Right lobe of liver (tissue), 6 donors: ENCODE measurements at places on chromosomes 1 and 21.

GRCh38 chr1:209546390-209547085 lies 37.0 kb upstream of the CAMK1G start:
- DNase-seq, result no peak

DNA sequence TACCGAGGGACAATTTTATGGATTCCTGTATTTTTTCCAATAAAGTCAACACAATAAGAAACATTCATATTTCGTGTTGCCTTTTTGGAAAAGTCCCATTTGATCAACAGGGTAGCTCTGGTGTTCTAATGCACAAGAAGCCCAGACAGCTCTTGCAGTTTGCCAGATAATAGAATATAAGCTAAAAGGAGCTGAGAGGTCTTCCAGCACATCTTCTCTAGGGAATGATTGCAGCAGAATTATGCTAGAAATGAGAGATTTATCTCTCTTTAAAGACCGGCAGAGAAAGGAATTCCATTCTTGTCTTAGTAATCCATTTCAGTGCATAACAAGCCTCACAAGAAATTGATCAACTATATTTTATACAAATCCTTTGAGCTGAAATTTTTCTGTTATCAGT lies 25.0 kb upstream of the DDX59 start:
- no peak for DNase-seq

DNA sequence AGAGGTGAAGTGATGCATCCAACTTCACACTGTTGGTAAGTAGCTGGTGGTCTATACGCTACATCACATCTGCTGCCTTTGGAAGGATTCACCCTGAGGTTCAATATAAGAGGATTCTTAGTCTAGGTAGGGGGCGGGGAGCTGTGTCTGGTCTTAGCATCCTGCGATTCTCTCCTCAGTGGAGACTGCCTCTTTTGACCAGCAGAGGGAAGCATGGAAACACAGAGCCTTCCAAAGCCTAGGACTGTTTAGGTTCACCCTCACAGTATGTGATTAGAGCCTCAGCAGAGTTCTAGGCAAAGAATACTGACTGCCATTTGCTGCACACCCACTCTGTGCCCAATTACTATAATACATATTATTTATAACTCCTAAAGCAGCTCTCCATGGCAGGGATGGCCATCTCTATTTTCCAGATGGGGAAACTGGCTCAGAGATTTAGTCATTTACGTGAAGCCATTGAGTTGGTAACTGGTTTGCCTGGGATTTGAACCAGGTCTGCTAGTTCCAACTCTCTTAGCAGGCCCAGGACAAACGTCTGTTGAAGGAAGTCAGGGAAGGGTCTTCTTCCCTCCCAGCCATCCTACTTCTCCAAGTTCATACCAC lies 28.9 kb upstream of the EFCAB14 start:
- DNase-seq, result no peak

GRCh38 chr1:209154912-209155311 lies 428.6 kb upstream of the CAMK1G start:
- no peak for DNase-seq

- DNase-seq, result no peak
Measured at GRCh38 chr1:65395887-65396612, 24.4 kb upstream of the LEPR start.

DNA sequence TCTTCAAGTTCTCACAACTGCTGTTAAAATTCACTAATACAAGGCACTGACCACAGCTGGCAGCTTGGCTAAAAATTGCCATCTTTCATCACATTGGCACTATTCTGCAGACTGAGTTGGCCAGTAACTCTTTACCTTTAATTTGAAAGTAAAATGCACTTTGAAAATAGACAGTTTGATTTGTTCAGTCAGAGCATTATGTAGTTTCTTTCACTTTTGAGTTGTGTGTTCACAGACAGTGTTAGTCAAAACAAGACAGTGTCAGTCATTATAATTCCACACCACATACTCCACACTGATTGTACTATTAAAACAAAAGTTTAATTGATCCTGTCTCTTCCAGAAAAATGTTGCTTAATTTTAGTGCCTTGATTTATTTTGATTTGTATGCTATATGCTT lies 160.7 kb downstream of the SDCCAG8 start:
- DNase-seq, result no peak

DNA sequence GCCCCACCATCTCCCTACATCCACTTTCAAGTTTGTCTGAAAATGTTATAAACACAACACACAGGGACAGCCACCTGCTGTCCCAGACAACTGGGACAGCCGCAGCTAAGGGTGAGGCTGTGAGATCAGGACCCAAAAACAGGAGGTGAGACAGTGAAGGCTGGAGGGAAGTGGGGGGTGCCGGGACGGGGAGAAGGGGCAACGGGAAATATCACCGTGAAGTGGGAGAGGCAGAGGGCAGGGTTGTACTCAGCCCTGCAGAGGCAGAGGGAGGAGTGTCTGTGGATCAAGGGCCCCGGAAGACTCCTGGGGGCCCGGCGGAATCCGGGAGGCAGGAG lies 114.4 kb downstream of the CASZ1 start:
- DNase-seq, result no peak

GRCh38 chr1:31781138-31781755 lies 17.1 kb upstream of the ADGRB2 start:
- DNase-seq, result no peak

DNA sequence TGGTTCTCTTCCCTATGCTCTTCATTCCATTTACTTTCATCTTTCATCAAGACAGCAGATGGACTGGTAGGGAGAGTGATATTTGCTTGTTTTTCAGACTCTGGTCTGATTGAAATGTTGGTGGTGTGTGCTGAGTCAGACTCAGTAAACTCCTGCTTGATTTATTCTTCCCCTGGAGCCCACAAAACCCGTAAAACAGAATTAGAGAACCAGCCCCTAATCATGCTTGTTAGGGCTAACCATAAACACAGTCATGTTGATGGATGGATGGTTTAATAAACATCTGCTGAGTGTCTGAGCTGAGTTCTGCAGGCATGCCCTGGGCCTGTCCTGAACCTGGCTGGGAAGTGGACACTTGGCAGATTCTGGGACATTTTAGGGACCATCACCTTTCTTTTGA lies 24.8 kb downstream of the NOS1AP start:
- no peak for DNase-seq

DNA sequence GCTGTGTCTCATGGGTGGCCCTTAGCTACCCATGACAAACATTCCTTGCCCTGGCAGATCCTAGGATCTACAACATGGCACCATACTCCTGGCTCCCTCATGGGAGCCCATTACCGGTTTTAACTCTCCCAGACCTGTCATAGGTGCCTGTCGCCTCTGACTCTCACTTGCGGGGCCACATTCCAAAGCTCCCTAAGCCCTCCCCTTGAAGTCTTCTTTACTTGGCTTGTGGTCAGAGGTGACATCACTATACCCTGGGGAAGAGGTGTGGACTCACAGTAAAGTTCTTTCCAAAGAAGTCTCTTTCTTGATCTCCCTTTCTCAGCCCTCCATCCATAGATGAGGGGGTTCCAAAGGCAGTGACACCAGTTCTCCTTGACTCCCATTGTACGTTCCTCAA lies 5.4 kb upstream of the SLAMF9 start:
- no peak for DNase-seq

GRCh38 chr1:158873141-158873540 lies 42.0 kb downstream of the MNDA start:
- DNase-seq, result no peak

GRCh38 chr1:231338270-231339128 lies at the start of gene SPRTN:
Gene SPRTN, plus strand, starts transcription at chr1:231338293. Its CDS starts 91 bp downstream, at chr1:231338384.
- DNase-seq, result no peak

DNA sequence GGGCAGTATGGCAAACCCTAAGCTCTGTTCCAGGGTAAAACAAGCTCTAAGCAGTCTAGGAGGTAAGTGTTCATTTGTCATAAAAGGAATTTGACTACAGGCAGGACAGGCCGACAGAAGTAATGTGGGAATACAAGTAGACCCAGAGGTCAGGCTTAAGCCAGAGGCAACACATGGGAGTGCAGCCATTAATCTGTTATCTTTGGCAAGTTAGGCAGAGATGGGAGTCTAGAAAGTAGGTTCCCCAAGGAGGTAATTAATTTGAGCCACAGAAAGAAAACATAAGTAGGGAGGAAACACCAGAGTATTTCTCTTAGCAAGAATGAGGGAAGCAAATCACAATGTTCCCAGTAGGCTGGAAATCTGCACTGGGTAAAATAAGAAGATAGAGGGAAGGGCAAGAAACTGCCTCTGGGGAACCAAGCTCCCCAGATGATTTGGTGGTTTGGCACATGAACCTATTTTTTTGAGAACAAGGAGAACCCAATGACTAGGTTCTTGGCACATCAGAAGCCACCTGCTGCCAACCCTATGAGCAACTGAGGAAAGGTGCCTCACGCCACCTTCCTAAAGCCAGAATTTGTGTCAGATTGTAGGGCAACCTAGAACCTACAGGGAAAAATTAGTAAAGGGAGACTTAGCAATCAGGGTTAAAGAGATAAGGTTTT lies 636.4 kb upstream of the PLXNA2 start:
- no peak for DNase-seq

DNA sequence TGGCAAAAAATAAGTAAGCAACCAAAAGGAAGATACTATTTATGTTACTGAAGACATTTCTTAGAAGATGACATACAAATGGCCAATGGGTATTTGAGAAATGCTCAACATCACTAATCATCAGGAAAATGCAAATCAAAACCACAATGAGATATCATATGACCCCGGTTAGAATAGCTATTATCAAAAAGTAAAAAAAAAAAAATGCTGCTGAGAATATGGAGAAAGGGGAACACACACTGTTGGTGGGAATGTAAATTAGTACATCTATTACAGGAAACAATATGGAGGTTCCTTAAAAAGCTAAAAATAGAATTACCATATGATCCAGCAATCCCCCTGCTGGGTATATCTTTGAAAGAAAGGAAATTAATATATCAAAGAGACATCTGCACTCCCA lies 34.3 kb upstream of the CREG1 start:
- DNase-seq, result no peak

DNA sequence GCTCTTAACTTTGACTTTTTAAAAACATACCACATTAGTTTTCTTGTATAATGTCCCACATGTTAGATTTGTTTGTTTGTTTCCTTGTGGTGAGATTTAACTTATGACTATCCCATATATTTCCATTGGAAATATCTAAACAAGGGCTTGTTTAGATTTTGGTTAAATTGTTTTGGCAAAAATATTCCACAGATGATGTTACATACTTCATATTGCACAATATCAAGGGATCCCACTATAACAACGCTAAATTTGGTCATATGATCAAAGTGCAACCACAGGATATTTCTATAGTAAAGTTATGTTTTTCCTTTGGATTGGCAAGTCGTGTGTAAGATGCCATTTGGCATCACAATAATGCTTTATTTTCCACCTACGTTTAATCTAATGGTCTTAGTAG lies 396.7 kb downstream of the TGFB2 start:
- no peak for DNase-seq

DNA sequence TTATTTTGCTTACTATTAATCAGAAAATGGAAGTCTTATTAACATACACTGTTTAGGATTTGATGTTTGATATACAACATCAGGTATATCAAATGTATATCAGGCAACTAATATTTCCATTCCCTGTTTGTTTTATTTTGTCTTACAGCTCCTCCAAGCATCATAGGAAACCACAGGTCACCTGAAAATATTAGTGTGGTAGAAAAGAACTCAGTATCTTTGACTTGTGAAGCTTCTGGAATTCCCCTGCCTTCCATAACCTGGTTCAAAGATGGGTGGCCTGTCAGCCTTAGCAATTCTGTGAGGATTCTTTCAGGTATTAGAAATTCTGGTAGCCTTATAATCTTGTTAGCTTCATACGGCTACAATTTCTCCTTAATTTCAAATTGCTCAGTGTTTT lies 318.0 kb downstream of the TPR start:
- DNase-seq, result no peak

DNA sequence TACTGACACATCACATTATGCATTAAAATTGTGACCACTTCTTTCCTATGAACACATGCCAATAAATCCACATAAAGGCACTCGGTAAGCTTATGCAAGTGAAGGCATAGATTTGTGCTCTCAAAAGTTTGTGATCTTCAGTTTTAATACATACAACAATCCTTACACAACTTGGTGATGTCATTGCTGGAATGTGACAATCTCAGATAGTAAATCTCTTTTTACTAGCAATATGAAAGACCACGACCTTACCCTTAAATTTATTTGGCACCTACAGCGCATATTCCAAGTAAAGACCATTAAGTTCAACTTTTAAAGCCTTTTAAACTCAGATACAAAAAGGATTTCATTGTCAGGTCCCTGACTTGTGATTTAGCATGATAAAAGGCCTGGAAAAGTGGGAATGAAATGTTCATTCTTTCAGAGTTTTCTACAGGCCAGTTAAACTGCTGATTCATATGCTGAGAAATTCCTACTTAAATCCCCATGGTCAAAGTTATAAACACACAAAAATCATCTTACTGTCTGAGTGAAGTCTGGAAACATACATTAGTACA lies 157.4 kb downstream of the SIPA1L2 start:
- DNase-seq, result no peak

- DNase-seq, result no peak
Measured at GRCh38 chr1:180184041-180184440, 29.4 kb downstream of the QSOX1 start.

- DNase-seq, result no peak
Measured at GRCh38 chr1:180363246-180363995, 133.4 kb downstream of the LHX4 start.

- no peak for DNase-seq
Measured at GRCh38 chr1:245226203-245226499, 71.4 kb downstream of the KIF26B start.

GRCh38 chr1:9340864-9341263 lies 48.2 kb downstream of the SPSB1 start:
- no peak for DNase-seq

DNA sequence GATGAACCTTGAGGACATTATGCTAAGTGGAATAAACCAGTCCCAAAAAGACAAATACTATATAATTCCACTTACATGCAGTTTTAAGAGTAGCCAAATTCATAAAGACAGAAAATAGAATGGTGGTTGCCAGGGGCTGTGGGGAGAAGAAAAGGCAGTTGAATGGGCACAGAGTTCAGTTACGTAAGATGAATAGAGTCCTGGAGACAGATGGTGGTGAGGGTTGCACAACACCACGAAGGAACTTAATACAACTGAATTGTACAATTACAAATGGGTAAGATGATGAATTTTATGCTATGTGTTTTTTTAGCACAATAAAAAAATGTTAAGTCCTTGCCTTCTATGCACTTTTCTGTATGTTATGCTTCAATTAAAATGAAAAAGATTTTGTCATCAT lies 66.6 kb downstream of the CD34 start:
- no peak for DNase-seq

DNA sequence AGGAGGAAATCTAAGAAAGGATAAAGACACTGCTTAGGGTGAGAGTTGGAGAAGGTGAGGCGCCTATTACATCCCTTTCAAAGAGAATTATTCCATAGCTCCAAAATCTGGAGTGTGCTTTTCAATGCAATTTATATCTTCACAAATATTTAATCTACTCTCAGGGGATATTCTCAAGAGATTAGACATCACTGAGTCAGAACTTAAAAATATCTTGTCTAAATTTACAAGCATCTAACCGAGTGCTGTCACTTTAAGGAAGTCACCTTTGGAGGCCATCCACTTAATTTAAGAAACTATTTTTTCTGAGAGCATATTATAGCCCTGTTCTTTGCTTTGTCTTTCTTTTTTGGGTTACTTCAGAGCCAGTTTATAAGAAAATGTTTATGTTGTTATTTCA lies 134.6 kb downstream of the TNFSF18 start:
- DNase-seq, result no peak
